ENCODE measurements at places on chromosomes 4 and X.

DNA sequence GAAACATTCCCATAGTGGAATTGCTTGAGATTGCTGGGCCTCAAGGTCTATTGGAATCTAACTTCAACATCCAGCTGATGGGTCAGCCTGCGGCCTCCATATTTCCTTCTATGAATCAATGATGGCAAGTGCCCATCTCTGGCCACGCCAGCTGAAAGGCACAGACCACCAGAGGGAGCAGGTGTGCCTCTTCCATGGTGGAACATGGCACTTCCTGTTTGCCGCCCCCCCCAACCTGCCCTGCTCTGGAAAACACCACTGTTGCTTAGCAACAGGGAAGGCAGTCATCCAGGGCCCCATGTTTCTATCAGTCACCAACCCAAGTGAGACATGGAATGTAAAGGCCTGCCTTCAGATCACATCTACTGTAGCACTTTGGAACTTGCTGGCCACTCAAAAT lies 11.6 kb downstream of the PAGE4 start:
- DNase-seq = peak; percentile 65

DNA sequence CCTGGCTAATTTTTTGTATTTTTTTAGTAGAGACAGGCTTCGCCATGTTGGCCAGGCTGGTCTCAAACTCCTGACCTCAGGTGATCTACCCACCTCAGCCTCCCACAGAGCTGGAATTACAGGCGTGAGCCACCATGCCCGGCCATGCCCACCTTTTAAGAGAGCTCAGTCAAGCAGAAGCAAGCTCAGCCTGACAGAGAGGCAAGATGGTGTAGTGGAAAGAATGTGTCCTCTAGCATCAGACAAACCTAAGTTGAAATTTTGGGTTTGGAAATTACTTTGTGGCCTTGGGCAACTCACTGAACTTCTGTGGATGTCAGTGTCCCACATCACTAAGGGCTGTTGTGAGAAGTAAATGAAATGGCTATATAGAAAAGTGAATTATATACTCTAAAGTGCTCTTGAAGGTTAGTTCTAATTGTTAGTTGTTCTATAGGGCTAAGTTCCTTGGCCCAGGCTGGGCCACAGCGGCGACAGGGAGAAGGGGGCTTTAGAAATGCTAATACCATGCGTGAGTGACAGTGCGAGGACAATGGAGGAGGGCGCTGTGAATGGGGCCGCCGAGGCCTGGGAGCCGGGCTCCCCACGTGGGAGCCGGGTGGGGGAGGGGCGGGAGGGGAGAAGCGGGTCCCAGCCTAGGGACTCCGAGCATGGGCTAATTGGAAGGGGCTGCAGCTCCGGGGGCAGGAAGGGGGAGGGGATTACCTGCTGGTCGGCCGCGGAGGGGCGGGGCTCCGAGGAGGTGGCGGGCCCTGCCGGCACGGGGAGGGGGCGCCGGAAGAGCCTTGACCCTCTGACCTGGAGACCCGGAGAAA lies 15.6 kb downstream of the PJA1 start:
- DNase-seq = peak; percentile 91

GRCh38 chrX:119728487-119728886 lies 29.9 kb upstream of the SOWAHD start:
- DNase-seq = peak; percentile 29

DNA sequence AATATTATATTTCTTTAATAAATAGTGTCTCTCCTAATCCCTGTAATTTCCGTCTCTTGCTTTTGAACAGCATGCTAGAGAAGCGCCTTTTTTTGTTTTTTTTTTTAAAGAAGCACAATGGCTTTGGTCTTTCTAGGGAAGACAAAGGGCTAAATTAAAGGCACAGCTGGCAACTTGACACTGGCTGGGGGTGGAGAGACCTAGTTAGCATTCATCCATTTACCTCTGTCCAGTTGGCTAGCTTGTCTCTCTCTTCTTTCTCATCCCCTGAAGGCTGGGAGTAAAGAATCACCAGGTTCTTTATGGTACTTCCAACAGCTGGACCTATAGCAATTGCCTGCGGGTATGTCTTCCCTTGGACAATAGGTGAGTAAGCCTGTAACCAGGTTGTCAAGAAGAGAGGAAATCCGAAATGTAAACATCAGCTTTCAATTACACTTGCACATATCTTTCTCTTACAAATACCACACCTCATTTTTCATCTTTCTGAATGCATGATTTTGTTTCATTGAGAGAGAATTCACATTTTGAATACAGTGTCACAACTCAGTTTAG lies 178.4 kb upstream of the GPR101 start:
- DNase-seq = peak; percentile 45

- DNase-seq = no peak
These were observed 126.0 kb upstream of the PAQR3 start for GRCh38 chr4:79065262-79065661.

DNA sequence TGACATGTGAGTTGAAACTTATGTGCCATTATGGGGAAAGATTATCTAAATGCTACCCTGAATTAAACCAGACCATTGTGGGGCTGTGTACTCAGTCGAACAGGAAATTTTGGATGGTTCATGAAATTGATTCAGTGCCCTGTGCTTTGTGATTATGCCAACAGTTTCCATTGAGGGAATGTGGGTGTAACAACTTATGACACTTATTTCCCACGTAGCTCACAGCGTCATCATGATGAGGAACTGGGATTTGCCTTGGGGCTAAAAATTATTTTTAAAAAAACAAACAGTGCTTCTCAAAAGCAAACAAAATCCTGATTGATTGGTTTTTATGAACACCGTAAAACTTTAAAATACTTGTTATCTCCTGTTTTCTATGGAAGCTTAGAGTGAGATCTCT lies 8.3 kb upstream of the CLTRN start:
- no peak for DNase-seq

- no peak for DNase-seq
These were observed 1.5 kb upstream of the MSX1 start for GRCh38 chr4:4857809-4858508.

DNA sequence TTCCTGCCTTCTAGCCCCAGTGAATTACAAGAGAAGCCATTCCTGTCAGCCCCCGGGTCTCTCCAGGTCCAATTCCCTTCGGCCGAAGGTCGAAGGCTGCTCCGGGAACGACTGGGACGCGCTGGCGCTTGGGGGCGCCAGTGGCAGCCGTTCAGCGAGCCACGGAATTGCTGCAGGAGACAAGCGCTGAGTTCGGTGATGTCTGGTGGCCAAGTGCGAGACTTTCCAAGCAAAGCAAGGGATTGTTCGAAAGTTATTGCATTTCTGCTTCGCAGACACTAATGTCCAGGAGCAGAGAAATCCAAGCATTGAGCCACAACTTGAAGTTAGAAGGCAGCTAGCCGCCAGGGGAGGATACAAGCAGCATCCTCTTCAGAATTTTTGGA lies 1.1 kb upstream of the DKK2 start:
- DNase-seq = peak; percentile 21

DNA sequence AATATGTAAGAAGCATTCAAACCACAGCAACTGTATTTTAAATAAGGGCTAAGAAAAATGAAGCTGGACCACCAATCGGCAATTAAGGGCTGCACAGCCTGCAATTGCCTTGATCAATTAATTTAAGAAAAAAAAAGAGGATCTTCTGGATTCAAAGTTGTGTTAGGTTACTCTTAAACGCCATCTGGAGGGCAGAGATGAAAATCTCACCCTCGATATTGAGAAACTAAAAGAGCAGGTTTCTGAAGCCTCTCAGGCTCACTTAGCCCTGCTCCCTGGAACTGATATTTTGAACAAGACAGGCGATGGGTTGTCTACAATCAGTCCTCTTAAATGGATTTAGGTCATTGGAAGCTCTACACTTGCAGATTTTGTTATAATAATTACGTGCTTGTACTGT lies 579.4 kb downstream of the GRXCR1 start:
- DNase-seq = no peak
